ENCODE measurements at places on chromosomes 3 and 15. TPM values are rescaled to one million over a fixed set of nuclear protein-coding genes. Genes with fewer than 3 reads are reported as not detected.

DNA sequence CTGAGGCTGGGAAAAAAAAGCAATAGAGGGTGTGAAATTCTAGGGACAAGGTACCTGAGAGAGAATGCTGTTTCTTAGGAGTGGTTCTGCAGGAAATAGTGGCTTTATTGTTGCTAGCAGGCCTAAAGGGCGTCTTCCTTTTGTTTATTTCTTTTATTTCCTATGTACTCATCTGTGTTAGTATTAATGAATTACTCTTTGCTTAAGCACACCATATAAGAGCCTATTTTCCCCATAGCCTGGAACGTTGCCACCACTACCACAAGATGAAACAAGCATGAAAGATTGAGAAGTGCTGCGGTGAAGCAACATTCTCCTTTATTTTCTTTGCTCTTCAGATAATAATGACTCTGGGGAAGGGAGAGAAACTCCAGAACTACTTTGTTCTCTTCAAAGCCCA, 21.3 kb upstream of the GOLIM4 start:
- DNase-seq = no peak

GRCh38 chr3:8492744-8493511, 8.7 kb upstream of the LMCD1 start:
- no peak for DNase-seq

GRCh38 chr3:162217647-162218046, 721.0 kb downstream of the OTOL1 start:
- DNase-seq = no peak

DNA sequence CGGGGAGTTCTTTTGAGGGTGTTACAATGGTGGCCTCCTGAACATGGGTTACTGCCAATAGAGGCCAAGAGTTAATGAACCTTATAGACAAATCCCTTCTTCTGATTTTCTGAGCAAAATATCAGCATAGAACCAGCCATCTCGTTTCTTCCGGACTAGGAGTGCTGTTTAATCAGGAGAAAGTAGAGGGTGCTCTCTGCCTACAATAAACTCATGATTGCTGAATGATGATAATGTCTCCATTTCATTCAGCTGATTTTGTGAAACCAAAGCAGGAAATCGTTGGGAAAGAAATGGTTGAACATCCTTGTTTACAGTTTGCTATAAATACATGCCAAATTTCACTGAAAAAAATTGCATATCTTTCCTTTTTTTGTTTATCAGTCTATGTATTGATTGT, 142.8 kb upstream of the PLSCR5 start:
- DNase-seq = no peak

GRCh38 chr3:22959593-22959992, 243.5 kb upstream of the UBE2E2 start:
- DNase-seq = no peak

DNA sequence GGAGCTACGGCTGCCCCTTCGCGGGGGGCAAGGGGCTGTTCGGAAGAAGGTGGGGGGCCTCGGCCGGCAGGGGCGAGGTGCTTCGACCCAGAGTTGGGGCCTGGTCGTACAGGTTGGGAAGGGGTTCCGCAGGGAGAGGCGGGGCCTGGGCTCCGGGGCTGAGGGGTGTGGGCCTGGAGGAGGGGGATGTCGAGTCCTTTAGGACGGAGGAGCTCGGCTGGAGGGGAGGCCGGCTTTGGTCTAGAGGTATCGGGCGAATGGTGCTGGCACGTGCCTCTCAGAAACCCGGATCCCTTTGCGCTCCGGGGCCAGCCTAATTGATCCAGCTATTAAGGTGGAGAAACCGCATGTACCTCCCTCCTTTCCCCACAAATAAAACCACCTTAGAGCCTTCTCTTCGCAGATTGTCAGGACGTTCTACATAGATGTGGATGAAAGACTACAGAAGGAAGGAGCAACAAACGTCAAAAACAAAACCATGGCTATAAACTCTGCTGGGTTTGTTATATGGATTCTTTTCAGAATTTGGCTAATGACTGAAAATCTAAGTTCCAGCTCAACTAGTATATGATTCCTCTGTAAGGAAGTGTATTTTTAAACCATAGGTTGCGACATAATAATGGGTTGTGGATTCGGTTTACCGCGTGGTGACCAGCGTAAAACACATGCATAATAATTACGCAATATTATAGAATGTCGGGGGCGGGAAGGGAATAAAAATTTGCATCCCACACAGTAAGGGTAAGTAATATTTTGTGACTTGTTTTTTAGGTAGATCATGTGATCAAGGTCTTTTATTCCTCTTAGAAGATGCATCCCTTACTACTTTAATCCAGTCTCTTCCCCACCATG, 644 bp upstream of the NGLY1 start:
- peak; percentile 81 for DNase-seq

- peak; percentile 64 for DNase-seq
These were observed 28.7 kb downstream of the TLE3 start for GRCh38 chr15:70068783-70069565.

DNA sequence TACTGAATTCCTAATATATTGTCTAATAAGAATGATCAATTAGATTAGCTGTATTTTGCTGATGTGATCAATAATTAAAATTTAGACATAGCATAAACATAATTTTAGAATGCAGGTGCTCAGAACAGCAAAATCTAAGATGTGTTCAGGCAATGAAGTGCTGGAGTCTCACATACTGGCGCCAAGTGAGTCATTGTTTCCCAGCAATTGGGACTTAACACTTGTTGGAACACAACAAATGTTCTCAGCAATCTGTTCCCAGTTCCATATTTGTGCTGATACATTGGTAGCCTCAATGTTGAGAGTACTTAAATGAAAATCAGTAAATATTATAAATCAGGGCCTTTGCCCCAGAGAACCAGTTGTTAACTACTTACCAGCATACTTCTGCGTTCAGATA, 619.0 kb downstream of the ROBO1 start:
- DNase-seq = no peak

The EXOG gene
- total RNA-seq = 3.8 TPM

All from right lobe of liver (tissue), 6 donors.